Hypothalamus (tissue), 51 donors: ENCODE measurements at places on chromosomes 7 and 10.

GRCh38 chr7:157981778-157982177, 605.8 kb downstream of the PTPRN2 start:
- DNase-seq: no peak

DNA sequence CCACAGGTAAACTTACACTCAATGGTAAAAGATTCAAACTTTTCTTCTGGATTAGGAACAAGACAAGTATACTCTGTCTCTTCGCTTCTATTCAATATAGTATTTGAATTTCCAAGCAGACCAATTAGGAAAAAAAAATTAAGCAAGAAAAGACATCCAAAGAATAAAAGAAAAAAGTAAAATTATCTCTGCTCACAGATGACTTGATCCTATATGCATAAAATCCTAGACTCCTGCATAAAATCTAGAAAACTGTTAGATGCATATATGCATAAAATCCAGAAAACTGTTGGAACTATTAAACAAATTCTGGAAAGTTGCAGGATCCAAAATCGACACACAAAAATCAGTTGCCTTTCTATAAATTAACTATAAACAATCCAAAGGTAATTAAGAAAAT, at the start of gene OR13A1:
TSS of gene OR13A1 (minus strand) at position 101 of the 400 bp plus-strand sequence. CDS start 11,186 bp downstream, outside the sequence.
- DNase-seq: no peak

GRCh38 chr7:66153691-66154090, 39.0 kb downstream of the CRCP start:
- no peak for DNase-seq

GRCh38 chr7:5265320-5266190, 17.2 kb upstream of the SLC29A4 start:
- DNase-seq: no peak

DNA sequence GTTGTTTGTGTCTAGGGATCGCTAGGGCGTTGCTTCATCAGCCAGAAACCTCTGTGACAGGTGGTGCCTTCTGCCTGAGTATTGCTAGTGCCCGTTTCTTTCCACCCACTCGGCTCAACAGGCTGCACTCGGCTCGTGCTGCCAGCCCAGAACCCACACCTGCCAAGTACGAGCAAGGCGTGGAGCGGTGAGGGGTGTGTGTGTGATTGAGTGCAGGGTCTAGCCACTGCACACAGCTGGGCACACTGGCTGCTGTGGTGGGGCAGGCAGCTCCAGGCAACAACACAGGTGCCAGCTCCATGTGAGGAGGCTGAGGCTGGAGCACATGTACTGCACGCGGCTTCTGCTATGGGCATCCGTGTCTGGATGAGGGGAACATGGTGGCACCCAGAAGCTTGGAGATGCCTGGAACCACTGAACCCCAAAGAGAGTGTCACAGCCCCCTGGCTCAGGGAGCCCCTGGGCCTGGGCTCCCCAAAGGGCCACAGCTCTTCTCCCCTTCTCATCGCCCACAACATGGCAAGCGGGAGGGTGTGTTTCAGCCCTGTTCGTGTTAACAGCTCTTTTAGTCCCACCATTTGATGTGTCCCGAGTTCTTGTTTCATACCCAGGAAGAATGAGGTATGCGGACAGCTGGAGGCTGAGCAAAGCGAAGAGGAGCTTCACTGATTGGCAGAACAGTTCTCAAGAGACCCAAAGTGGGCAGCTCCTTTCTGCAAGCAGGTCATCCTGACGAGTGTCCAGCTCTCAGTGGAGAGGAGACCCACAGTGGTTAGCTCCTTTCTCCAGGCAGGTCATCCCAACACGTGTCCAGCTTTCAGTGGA, 78.1 kb downstream of the HDAC9 start:
- DNase-seq: no peak

DNA sequence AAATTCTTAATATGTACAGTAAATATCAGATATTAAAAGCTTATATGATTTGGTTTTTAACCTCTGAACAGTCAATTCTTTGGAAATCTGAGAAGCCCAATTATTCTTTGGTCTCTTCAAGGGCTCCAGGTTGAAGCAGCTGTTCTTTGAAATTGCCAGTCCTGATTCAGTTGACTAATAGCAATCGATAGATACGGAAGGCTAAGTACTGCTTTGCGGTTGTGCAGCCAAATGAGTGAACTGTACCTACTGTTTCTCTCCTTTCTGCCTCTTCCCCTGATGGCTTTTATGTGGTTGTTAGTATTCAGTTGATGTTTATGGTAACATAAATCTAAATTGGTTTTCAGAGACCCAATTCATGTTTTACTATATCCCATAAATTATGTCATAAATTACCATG, 103.1 kb upstream of the RPA3 start:
- DNase-seq: no peak

GRCh38 chr10:74967911-74968666, 141.7 kb downstream of the KAT6B start:
- no peak for DNase-seq

GRCh38 chr7:95209788-95210187, 114.5 kb downstream of the PON1 start:
- DNase-seq: no peak

DNA sequence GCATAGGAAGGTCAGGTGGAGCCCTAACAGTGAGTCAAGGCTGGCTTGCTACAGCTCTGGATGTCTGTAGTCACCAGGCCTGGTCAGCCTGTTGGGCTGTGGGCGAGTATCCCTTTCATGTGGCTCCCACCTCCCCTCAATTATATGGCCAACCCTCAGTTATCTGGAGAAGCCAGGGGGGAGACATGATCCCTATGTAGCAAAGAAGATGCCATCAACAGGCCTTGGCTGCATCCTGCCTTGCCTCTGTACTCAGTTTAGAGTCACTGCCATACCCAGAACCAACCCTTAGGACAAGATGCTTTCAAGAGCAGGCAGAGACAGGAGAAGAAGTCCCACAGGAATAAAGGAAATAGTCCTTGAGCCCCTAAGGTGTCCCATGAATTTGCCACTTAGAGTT, 763.9 kb downstream of the GRID1 start:
- DNase-seq: no peak

GRCh38 chr10:69802424-69803161, 887 bp downstream of the COL13A1 start:
- no peak for DNase-seq

- DNase-seq: peak; percentile 57
Observed at GRCh38 chr10:97498841-97499560, at the start of gene UBTD1. Gene UBTD1 (plus strand): TSS chr10:97498924. CDS start chr10:97499204, 280 bp downstream.

DNA sequence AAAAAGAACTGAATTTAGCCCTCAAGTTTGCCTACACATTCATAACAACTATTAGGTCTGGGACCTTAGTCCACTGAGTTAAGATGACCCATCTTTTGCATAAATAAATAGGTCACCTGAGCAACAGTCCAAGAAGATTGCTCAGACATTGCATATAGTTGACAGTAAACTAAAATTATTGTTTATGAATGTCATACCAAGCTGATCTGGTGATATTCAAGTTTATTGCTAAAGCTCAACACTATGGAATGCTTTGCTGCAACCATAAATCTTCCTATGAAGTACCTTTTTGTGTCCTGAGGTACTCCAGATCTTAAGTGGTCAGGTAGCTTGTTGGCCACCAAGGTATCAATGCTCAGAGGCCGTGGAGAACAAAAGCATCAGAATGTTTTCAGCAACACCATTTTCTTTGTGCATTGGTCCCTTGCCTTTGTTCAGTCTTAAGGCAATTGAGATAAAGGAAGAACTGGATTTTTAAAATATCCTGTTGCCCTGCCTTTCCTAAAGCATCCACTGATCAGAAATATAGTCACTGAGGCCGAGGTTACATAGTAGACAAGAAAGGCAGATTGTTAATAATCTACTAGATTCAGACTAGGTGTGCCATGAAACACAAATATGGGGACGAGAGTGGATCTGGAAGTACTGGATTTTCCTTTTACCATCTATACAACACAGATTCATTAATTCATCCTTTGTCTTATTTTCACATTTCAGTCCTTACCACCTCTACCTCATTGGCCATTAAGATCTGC, 321.3 kb downstream of the PTEN start:
- no peak for DNase-seq
